ENCODE measurements at places on chromosomes 5 and 9.

- no peak for DNase-seq
These were observed 14.3 kb downstream of the CEL start for GRCh38 chr9:133075925-133076630.

GRCh38 chr9:130107234-130107861 lies 53.6 kb downstream of the GPR107 start:
- peak; percentile 85 for DNase-seq

DNA sequence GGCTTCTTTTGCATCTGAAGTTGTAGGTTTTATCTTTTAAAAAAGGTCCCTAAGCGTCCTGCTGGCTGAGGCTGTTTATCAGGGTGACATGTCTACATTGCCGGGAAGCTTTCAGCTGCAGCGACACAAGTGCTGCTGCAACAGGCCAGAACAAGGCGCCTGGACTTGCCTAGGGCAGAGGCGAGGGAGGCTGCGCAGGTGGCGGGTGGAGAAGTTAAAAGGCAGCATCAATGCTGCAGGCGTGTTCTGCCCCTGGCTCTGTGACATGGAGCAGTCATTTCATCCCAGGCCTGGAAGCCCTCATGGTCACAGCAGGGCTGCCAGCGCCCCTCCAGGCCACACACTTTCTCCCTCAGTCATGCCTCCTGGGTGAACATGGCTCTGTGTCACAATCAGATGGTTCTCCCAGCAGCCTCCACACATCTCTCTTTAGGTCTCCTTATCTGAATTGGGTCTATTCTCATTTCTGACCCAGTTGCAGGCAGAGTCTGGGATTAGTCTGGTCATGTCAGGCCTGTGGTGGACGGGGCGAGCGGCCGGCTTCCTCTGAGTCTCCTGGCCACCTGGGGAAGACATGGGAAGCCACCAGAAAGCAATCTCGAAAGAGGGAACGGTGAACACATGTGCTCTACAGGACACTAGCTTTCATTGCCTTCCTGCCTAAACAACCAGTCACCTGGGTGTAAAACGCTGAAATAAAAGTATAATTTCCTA lies 41.3 kb downstream of the IRX2 start:
- no peak for DNase-seq

DNA sequence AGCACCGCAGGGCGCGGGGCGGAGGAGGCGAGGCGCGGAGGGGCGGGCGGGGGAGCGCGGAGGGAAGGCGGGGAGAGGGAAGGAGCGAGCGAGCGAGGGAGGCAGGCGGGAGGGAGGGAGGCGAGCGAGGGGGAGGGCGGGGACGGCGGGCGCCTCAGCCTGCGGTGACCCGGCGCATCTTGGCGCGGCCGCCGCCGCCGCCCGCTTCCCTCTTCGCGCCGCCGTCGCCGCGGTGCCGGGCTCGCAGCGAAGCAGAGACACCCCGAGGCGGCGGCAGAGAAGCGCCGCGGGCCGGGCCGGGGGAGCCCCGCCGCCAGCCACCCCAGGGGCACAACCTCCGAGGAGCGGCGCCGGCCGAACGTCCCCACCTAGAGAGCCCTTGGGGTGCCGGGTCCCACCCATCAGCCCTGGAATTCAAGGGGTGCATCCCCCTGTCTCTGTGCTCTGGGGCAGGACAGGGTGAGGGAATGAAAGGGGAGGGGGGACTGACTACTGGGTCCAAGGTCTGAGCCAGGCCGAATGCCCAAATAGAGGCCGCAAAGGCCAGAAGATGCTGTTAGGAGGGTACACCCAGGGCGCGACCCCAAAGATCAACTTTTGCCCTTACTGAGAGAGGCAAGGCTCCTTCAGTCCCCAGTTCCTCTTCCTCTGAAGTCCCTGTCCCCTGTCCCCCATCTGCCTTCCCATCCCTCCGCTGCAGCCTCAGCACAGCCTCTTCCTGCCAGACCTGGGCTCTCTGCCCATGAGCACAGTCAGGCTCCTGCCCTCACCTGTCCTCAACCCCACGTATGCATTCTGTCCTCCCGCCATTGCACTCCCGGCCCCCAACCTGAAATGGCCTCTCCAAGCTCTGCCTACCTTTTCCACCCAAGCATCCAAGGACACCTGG lies at the start of gene ADAMTS2:
ADAMTS2 (minus strand) TSS at position 29 of the 889 bp plus-strand sequence. CDS start 133 bp downstream, outside the sequence.
- DNase-seq: no peak

DNA sequence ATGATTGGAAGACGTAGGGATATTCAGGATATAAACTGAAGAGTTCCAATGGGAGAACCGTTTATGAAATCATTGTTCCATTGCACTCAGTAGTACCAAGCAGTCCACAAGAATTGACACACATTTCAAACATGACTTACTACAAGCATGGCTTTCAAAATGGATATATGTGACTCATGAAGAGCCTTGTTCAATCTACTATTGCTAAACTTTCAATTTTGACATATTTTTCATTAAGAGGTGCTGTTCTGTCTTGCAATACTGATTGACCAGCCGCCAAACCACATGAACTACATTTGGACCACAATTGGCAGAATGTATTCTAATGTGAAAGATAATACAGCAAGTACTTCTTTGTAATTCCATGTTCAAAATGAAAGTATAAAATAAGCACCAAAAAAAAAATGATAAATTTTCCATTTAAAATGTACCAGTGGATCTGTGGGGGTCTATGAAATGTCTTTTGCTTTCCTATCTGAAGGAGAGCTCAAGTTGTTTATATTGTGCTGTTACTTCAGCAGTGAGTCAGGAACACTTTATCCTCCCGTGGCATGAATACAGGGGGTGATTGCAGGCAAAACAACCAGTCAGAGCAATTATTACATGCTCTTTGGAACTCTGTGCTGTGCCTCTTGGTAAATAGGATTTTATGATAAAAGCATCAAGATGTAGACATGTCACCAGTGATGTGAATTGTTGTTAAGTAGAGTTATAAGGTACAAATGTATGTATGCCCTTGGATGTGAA lies 366.0 kb downstream of the ARRDC3 start:
- no peak for DNase-seq

DNA sequence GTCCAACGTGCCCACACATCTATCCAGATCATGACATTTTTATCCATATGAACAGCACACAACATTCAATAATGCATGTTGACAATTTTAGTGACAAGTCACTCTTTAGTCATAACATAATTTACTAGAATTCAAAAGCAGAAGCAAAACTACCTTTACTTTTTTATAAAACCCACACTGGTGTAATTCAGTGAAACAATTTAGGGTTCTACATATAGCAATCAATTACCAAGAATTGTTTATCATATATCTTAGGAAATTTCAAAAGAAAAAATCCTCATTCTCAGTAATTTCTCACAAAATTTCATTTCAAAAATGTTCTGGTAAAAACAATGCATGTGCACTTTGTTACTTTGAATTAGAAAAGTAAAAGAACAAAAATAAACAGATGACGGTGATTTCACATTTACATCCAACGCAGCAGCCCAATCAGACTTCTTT lies 12.6 kb downstream of the AUH start:
- no peak for DNase-seq

DNA sequence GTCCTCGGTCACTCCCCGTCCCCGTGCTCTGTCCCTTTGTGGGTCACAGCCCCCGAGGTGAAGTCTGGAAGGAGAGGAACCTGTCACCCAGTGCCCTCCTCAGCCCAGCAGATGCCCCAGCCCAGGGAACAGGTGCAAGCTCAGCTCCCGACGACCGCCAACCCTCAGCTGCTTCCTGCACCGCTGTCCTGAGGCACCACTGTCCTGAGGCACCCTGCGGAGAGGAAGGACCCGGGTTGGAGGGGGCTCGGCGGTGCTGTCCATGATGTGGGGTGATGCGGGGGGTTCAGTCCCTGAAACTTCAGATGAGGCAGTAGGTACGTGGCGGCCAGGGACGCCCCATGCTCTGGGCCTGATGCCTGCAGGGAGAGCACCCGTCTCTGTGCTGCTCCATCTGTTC lies 81.4 kb downstream of the COL5A1 start:
- no peak for DNase-seq

DNA sequence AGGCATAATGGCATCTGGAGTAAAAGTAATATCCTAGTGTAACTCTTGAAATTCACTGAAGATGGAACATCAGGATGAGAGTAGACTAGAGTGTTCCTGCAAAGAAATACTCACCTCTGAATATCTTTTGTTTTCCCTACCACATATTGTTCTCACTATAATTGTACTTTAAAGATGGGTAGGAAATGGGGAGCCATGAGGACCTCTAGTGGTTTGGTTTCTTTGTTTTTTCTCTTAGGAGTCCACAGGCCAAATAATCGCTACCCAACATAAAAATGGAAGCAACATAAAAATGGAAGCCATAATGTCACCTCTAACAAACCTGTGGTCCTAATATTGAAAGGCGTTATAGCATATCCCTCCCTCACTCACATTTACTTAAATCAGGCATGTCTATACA lies 2375.8 kb downstream of the MAT2B start:
- DNase-seq: no peak

DNA sequence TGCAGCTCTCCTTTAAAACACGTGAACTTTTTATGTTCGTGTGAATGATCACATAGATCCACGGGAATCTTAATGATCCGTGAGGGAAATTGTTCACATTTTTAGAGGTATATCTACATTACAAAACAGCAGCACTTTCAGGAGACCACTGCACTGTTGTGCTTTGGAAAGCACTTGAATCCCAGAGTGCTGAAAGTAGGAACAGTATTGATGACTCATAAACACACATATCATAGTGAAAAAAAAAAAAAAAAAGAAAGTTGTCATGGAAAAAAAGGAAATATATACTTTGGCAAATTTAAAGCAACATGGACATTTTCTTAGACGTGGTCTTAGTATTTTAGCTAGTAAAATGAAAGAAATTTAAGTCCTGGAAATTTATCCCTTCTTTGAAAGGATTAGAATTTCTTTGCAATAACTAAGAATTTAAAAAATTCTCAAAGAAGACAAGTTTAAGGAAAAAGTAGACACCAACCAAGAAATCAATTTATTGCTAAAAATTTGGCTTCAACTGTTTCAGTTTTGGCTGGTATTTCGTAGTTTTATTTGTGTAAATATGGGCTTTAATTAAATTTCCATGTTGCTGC lies 55.4 kb downstream of the ADGRV1 start:
- no peak for DNase-seq

DNA sequence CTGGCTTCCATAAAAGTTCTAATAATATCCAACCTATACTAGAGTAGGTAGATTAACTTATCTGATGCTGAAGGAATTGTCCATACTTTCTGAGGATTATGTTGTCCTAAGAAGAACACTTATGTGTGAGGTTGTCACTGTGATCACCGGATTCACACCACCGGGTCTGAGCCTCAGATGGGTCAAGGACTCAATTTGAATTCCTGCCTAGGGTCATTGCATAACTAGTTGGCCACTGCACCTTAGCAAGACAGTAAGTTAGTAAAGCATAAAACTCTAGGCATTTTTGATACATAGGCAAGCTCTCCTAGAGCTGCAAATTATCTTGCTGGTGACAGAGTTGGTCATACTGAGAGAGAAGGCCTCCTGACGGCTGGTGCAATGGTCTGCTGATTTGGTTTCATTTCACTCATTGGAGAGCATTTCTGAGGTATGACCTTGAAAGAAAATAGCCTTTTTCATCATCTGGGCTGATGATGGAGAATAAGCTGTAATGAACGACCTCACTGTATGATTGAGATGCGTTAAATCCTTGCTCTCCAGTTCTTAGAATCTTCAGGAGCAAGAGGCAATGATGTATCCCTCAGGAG lies 72.0 kb upstream of the CKMT2 start:
- DNase-seq: no peak

GRCh38 chr9:133729617-133730281 lies 8.4 kb downstream of the SARDH start:
- no peak for DNase-seq

GRCh38 chr5:142278627-142279026 lies 46.2 kb downstream of the SPRY4 start:
- DNase-seq: no peak

GRCh38 chr5:1706428-1706827 lies 93.2 kb downstream of the MRPL36 start:
- DNase-seq: no peak

- DNase-seq: no peak
These were observed 23.7 kb downstream of the MAP3K1 start for GRCh38 chr5:56839062-56839461.

DNA sequence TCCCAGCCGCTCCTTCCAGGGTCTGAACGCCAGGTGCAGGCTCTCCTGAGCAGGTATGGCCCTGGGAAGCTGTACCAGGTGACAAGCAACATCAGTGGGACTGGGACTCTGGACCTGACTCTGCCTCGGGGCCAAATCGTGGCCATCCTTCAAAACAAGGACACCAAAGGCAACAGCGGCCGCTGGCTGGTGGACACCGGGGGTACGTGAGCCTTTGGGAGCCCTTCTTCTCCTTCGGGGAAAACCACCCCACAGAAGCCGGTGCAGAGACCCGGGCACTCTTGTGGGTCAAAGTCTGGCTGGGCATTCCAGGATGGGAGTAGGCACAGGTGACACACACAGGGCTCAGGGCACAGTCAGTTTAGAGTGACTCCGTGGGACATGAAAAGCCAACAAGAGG lies 45.8 kb downstream of the ARHGEF37 start:
- no peak for DNase-seq

DNA sequence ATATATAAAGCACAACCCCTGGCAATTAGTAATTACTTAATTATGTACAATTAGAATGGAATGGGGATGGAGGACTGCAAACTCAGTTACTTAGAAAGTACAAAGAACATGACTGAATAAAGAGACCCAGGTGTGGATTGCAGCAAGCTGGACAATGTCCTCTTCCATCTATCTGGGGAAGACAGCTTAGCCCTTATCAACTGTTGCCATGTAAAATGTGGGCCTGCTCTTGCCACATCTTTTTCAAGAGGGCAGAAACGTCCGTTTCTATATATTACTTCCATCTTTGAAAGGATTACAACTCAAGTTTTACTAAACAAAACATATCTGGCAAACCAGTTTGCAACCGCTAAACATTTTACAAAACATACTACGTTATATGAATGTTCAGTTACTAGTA lies 26.2 kb downstream of the GOLPH3 start:
- DNase-seq: no peak

Measured in stimulated activated CD8-positive, alpha-beta memory T cell treated with anti-CD3 and anti-CD28 coated beads, Interleukin-12 subunit alpha, Interleukin-12 subunit beta, amount 100 ng/mL, for 1 hour (primary cell).